Activated naive CD8-positive, alpha-beta T cell treated with anti-CD3 and anti-CD28 coated beads, Interleukin-2, amount 10 ng/mL, durations not matched to agents 7 days and 5 days (primary cell): ENCODE measurements at places on chromosomes 6 and 20.

GRCh38 chr6:166540631-166541331 is 45.7 kb downstream of the RAMACL start:
- H3K36me3 ChIP-seq: peaks cover 5% of the 10 kb centered on the region
- no peaks in the 10 kb centered on the region for H3K27me3 ChIP-seq
- H3K4me3 ChIP-seq: peak overlapping the region; percentile 58
- no peak for DNase-seq
- peak overlapping the region; percentile 80 for H3K27ac ChIP-seq

GRCh38 chr6:103000688-103001087 is 1607.2 kb downstream of the GRIK2 start:
- no peak for DNase-seq
- H3K27me3 ChIP-seq: no peaks in the 10 kb centered on the region
- no peaks in the 10 kb centered on the region for H3K36me3 ChIP-seq
- H3K27ac ChIP-seq: no peak overlapping the region
- H3K4me3 ChIP-seq: no peak overlapping the region

- no peak for DNase-seq
- H3K27ac ChIP-seq: no peak overlapping the region
- H3K4me1 ChIP-seq: no peaks in the 10 kb centered on the region
- H3K36me3 ChIP-seq: no peaks in the 10 kb centered on the region
- peaks cover 6% of the 10 kb centered on the region for H3K27me3 ChIP-seq
- no peak overlapping the region for H3K4me3 ChIP-seq
Measured at GRCh38 chr20:48171626-48172356, 386.5 kb upstream of the SULF2 start.

DNA sequence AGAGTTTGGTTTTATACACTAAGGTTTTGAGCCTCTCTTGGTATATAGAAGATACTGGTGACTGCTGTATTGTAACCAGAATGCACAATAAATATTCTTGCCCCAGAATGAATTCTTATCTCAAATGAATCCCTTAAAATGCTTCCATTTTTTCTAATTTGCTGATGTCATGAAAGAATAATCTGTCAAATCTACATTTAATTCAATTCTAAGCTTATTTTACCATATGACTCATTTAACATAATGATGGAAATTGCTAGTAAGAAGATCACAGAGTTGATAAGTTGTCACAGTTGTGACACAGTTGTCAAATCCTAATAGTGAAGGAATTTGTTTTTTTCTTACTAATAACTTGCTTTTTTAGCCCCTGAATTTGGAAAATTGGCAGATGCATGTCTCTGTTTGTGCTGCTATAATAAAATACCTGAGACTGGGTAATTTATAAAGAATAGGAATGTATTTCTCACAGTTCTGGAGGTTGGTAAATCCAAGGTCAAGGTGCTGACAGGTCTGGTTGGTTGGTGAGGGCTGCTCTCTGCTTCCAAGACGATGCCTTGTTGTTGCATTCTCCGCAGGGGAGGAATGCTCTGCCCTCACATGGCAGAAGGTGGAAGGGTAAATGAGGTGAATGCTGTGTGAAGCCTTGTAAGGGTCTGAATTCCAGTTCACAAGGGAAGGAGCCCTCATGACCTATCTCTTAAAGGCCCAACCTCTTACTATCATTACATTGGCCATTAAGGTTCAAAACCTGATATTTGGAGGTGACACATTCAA is 4.7 kb downstream of the ECT2L start:
- H3K27ac ChIP-seq: no peak overlapping the region
- H3K27me3 ChIP-seq: peaks cover 24% of the 10 kb centered on the region
- DNase-seq: no peak
- H3K36me3 ChIP-seq: no peaks in the 10 kb centered on the region
- no peak overlapping the region for H3K4me3 ChIP-seq
- no peaks in the 10 kb centered on the region for H3K4me1 ChIP-seq

- H3K36me3 ChIP-seq: no peaks in the 10 kb centered on the region
- no peak overlapping the region for H3K4me3 ChIP-seq
- DNase-seq: no peak
Measured at GRCh38 chr20:23278172-23278571, 72.4 kb upstream of the NXT1 start.

DNA sequence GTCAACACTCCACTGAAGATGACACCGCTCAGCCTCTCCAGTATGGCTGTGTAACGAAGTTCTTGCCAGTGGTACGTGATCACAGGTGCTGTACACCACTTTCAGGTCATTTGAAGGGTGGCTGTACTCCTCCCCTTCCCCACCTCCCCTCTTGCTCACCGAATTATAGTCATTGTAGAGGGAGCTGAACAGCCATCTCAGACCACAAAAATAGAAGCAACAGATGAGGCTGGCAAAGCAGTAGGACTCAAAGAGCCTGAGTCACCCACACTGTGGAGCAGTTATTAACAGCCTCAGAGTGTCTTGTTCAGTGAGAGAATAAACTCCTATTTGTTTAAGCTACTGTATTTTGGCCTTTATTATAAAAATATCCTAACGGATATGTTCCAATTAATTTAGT is 192.5 kb upstream of the MCHR2 start:
- H3K4me3 ChIP-seq: no peak overlapping the region
- H3K27me3 ChIP-seq: peaks cover 2% of the 10 kb centered on the region
- no peaks in the 10 kb centered on the region for H3K36me3 ChIP-seq
- no peak overlapping the region for H3K27ac ChIP-seq

GRCh38 chr20:3800256-3800877 is 4.3 kb downstream of the CDC25B start:
- peak overlapping the region; percentile 90 for H3K4me3 ChIP-seq
- peaks cover 54% of the 10 kb centered on the region for H3K36me3 ChIP-seq
- no peaks in the 10 kb centered on the region for H3K27me3 ChIP-seq
- H3K4me1 ChIP-seq: peaks cover 50% of the 10 kb centered on the region
- no peak for DNase-seq
- peak overlapping the region; percentile 84 for H3K27ac ChIP-seq

DNA sequence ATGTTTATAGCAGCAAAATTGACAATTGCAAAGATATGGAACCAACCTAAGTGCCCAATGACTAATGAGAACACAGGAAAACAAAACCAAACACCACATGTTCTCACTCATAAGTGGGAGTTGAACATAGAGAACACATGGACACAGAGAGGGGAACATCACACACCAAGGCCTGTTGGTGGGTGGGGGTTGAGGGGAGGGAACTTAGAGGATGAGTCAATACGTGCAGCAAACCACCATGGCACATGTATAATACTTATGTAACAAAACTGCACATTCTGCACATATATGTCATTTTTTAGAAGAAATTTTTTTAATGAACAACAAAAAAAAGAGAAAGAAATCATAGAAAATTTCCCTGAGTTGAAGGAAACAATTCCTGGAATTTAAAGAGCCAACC is 3.9 kb downstream of the EPM2A start:
- H3K36me3 ChIP-seq: peaks cover 22% of the 10 kb centered on the region
- H3K27ac ChIP-seq: no peak overlapping the region
- no peaks in the 10 kb centered on the region for H3K27me3 ChIP-seq
- DNase-seq: no peak
- peaks cover 7% of the 10 kb centered on the region for H3K4me1 ChIP-seq
